ENCODE measurements at places on chromosomes 2 and 18. TPM values are rescaled to one million over a fixed set of nuclear protein-coding genes. Genes with fewer than 3 reads are reported as not detected.

- H3K36me3 ChIP-seq: no peaks in the 10 kb centered on the region
- H3K4me1 ChIP-seq: no peaks in the 10 kb centered on the region
- H3K4me3 ChIP-seq: no peak overlapping the region
- H3K27me3 ChIP-seq: no peaks in the 10 kb centered on the region
Measured at GRCh38 chr2:209940936-209941335, 61.5 kb upstream of the RPE start.

DNA sequence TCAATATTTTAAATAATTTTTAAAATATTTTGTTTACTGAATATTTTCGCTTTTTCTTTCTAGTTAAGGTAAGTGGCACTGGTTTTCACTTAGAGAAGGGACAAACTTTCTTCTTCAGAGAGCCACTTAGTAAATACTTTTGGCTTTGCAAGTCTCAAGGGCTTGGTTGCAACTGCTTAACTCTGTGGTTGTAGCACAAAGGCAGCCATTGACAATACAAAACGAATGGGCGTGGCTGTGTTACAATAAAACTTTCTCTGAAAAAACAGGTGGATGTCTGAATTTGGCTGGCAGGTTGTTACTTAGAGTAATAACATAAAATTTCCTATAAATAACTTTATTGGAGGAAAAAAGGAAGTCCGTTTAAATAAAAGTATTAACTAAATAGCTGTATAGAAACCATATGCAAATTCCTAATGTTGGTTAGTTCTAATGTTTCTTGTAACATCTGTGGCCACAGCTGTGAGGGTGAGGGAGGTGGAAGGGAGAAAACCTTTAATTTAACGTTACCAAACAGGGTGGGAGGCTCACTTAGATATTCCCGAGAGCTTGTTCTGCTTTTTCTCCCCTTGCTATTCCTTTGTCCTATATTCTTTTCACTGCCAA is 62.4 kb upstream of the TNP1 start:
- no peaks in the 10 kb centered on the region for H3K36me3 ChIP-seq
- H3K27ac ChIP-seq: no peak overlapping the region
- no peaks in the 10 kb centered on the region for H3K27me3 ChIP-seq

GRCh38 chr2:102975996-102976975 is 214.5 kb downstream of the TMEM182 start:
- H3K4me3 ChIP-seq: no peak overlapping the region
- no peak for DNase-seq
- H3K27ac ChIP-seq: no peak overlapping the region
- no peaks in the 10 kb centered on the region for H3K27me3 ChIP-seq
- no peaks in the 10 kb centered on the region for H3K4me1 ChIP-seq

DNA sequence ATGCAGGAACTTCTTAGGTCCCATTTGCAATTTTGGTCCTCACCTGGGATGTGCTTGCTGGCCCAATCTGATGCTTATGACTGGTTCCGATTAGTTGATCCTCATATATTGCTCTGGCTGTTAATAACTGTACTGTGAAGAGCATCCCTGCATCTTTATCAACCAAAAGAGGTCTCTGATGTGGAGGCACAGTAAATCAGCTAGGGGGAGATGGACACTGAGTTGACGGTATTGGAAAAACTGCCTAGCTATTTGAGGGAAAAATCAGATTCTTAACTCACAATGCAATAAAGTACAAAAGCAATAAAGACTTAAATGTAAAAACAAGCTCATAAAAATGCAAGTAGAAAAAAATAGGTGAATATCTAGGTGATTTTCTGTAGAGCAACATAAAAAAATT is 188.0 kb upstream of the TCF4 start:
- DNase-seq: no peak
- no peaks in the 10 kb centered on the region for H3K36me3 ChIP-seq
- no peak overlapping the region for H3K27ac ChIP-seq
- peaks cover 2% of the 10 kb centered on the region for H3K27me3 ChIP-seq

TFCP2L1 gene
- not detected for total RNA-seq
